ENCODE measurements at places on chromosomes 13 and 19.

- DNase-seq = no peak
Measured at GRCh38 chr19:33554391-33554790, 32.8 kb upstream of the PEPD start.

- DNase-seq = no peak
Measured at GRCh38 chr19:47284324-47284899, 9.7 kb downstream of the INAFM1 start.

DNA sequence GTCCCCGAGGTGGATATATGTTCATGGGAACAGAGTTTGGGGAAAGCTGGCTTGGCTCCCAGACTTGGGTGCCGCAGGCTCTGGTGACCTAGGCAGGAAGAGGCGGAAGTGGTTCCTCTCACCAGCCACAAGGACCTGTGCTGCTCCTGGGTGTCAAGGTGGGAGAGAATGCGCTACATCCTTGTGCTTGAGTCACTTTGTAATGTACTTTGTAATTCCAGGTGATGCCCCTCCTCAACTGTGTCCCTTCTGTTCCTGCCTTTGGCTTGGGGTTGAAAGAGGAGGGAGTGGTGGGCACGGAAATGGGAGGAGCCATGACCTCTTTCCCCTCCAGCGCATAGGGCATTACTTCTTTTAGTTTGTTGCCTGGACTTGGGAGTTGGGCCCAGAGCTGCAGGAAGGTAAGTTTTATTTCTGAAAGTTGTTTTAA lies 10.9 kb downstream of the GARRE1 start:
- no peak for DNase-seq

GRCh38 chr19:38389101-38389925 lies 816 bp downstream of the SPRED3 start:
- no peak for DNase-seq

DNA sequence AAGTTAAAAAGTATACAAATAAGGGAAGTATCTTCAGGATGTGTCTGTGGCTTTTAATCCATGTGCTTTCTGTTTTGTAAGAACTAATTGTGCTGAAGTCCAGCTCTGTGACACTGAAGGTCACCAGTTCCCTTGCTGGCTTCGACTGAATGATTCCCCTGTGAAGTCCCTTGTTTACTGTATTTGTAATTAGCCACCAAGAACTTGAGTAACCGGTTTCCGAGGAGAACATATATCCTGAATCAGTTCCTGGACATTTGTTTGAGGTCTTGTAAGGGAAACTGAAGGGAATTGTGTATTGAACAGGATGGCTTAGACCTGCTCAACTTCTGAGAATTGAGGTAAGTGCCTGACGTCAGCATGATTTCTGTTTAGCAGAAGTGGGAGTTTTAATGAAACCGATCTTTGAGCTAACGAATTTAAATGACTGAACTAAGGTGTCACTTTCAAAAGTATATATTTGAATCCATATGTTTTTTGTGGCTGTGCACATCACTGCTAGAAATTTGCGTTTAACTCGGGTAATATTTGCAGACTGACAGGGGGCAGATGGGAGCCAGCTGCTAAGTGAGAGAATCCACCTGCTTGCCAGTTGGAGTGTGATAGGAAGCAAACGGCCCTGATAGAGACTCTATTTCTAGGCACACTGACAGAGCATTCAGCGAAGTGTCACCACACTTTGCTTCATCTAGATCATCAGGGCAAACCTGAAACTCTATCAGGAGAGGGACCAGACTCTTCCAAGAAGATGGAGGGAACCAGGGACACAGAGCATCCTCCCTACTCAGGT lies 530.0 kb downstream of the RFC3 start:
- no peak for DNase-seq

GRCh38 chr13:89066868-89067466 lies 1395.8 kb downstream of the SLITRK5 start:
- no peak for DNase-seq

DNA sequence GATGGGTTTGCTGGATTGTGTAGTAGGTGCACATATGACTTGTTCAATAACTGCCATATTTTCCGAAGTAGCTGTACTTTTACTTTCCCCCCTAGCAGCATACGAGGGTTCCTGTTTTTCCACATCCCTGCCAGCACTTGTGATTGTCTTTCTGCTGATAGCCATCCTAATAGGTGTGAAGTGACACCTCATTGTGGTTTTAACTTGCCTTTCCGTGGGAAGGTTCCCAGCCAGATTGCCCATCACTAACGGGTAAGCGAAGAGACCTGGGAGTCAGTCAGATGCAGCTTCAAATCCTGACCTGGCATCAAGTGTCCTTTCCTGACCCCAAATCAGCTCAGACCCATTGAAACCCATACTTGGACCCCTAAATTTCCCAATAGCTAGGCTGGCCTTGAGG lies 4.5 kb downstream of the CLPTM1 start:
- DNase-seq = no peak

- DNase-seq = peak; percentile 55
Measured at GRCh38 chr13:20553311-20553710, 13.6 kb upstream of the IFT88 start.

DNA sequence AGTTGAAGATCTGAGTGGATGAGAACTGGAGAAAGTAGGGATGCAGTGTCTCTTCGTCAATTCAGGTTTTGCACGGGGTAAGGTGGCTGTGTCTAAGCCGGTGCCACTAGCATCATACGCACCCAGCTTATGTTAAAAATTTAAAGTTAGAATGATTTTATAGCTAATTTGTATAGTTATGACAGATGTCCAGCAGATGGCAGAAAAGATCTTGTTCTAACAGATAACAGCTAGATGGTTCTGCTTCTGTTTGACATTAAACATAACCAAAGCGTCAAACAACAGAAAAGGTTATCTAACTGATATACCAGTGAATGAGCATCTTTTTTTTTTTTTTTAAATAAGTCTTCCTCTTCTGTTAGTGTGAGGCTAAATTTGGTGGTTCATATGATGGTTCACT lies 18.8 kb upstream of the EDDM13 start:
- no peak for DNase-seq

- no peak for DNase-seq
Measured at GRCh38 chr19:35029737-35030256, 473 bp upstream of the SCN1B start.

GRCh38 chr19:47272448-47273312 lies 2.0 kb upstream of the INAFM1 start:
- DNase-seq = no peak

DNA sequence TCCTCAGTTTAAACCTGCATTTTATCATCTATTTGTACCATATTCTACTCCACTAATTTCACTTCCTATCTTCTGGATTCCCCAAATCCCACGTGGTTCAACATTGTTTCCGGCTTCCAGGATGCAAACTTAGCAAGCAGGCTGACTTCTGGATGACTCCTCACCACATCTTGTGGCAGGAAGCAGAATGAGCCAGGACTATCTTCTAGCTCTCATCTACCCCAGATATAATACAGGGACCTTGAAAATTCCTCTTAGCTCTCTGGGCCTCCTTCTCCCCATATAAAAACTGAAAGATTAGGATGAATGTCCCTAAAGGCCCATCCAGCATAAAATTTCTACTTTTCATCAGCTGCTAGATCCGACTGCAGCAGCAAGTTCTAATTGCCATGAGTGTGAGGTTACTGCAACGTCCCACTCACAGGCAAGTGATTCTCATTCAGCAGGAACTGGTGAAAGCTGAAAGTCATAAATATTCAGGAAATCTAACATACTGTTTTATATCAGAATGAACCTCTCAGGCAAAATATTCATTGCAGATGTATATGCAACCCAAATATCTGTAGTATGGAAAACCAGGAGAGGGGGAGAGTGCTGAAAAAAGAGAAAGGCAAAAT lies 93.4 kb downstream of the KCTD12 start:
- DNase-seq = no peak

DNA sequence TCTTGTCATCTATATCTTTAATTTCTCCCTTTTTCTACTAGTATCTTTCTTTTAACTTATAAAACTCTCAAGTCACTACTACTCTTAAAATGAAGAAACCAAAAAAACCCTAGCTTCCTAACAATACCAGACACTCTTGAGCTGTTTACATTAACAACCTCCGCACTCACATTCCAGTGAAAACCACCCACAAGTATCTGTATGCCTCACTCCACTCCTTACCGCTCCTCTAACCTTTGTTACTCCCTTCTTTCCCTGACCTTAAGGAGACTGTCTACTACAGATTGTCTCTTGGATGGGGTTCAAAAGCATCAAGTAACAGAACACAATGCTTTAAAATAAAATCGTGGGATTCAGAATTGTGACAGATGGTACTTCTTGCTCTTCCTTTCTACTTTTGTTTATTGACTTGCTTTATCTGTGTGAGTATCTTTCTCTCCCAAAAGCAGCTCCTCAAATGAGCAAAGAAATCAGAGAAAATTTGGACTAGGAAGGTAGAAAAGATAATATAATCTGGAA lies 110.0 kb upstream of the FBXL3 start:
- no peak for DNase-seq

DNA sequence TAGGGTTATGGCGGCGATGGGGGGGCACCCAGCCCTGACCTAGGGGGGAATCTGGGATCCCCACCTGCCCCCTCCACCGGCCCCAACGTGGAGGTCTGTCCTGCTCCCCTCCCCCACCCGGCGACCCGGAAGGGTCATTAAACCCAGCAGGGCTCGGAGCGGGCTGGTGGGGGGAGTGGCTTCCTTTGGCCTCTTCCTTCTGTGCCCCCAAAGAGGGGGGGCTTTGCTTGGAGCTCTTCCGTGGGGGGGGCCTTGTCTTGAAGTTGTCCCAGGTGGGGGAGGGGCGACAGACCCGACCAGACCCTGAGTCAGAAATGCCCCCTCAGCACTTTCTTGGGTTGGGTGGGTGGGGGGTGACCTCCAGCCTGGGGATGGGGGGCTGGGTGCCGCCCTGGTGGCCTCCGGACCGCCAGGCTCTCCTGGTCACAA lies 1.5 kb downstream of the ARID3A start:
- no peak for DNase-seq

DNA sequence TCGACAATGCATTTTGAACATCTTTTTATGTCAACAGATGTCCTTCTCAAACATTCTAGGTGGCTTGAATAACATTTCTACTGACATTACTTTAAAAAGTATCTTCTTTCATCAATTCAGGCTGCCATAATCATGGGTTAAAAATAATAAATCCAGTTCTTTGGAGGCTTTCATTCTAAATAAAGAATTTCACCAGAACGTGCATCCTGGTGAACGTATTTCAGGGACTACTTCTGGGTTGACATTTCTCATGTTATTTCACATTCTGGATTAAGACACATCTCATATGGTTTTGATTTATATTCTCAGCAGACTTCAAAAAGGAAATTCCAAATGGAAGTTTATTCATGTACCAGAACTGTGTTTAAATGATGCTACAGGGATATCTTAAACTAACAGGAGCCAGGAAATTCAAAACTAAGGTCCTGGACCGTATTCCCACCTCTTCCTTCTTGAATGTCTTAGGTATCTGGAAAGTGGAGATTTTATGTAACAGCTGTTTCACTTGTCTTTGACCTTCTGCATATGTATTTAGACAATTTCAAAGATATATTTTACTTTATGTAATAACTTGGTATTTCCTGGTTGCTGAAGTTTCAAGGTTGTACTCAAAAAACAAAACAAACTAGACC lies 107.2 kb downstream of the STARD13 start:
- DNase-seq = no peak

GRCh38 chr13:45316338-45316737 lies 24.6 kb downstream of the TPT1 start:
- no peak for DNase-seq

DNA sequence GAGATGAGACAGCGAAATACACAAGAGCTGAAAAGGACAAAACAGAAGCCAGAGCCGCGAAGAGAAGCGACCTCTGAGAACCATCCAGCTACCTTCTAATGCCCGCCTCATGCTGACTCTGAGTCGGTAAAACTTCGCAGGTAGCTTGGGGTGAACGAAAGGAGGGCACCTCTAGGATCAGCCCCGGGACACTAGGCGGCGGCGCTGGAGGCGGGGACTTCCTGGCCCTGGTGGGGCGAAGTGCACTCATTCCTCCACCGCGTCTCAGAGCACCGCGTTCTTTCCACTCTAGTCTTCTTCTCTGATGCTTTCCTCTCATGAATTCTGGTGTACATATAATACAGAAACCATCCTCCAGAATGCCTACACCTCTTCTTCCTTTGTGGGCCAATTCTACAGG lies 50.1 kb downstream of the KL start:
- DNase-seq = no peak

DNA sequence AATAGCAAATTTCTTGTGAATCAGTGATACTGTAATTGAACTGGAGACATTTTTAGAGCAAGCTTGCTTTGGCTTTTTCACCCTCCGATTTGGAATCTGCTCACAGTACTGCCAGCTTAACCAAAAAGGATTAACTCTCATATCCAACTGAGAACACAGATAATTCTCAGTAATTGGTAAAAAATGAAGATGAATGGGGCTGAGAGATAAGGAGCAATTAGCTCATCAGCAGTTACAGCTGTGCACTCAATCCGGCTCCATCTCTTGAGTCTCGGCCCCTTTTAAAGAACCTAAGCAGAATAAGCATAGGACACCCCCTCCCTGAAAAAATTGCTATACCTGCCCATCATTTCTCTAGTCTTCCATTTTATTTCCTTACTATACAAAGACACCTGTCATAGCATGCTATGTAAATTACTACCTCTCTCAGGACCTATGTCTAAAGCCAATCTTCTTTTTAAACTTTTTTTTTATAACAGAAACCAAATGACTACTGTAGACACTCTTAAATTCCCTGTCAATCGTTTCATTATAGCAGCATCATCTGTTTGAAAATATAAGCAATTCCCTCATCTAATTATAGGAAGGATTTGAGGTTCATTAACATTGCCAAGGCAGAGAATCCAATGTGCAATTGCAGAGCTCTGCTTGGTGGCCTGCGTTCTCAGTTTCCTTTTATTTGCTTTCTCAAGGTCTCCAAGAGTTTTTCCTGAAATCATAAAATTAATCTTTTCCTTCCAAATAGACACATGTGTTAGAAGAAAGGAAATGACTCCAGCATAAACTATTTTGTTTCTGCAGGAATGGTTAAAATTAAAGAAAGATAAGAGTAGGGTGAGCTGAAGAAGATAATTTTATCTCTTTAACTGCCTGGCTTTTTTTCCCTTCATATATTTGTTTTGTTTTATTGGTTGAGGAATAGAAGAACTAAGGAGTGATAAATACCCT lies 242.1 kb downstream of the DACH1 start:
- no peak for DNase-seq

GRCh38 chr19:6821639-6822310 lies 49.3 kb downstream of the VAV1 start:
- DNase-seq = no peak

DNA sequence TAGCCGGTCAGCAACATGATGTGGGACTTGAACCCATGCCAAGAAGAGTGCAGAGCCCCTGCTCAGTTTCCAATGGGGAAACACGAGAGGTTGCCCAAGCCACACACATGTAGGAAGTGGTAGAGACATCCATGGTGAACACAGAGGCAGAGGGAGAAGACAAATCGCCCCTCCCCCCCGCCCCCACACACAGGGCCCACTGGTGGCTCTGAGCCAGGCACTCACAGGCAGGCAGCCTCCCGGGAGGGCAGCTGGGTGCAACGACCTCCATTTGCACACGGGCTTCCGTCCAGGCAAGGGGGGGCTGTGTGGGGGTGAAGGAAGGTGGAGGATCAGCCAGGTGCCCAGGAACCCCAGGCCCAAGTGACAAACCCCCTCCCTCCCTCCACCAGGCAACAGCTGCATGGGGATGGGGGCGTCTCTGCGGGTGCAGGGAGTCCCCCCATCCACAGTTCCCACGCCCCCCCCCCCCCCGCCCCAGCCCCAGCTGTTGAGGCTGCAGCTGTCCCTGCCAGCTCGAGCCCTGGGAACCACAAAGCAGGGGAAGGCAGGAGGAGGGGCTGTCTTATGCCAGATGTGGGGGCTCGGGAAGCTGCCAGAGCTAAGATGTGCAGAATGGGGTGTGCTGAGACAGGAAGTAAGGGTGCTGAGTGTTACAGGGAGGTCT lies 3.4 kb downstream of the NOTCH3 start:
- no peak for DNase-seq

- no peak for DNase-seq
Measured at GRCh38 chr19:43620061-43621001, 902 bp upstream of the ZNF428 start.
